Activated T-helper 9 cell treated with anti-CD3 and anti-CD28 coated beads, Interleukin-2, amount 50 U/mL, for 16 hours (primary cell): ENCODE measurements at places on chromosomes 7 and 10.

- no peak for DNase-seq
Observed at GRCh38 chr10:71213761-71214440, 1.5 kb downstream of the UNC5B start.

DNA sequence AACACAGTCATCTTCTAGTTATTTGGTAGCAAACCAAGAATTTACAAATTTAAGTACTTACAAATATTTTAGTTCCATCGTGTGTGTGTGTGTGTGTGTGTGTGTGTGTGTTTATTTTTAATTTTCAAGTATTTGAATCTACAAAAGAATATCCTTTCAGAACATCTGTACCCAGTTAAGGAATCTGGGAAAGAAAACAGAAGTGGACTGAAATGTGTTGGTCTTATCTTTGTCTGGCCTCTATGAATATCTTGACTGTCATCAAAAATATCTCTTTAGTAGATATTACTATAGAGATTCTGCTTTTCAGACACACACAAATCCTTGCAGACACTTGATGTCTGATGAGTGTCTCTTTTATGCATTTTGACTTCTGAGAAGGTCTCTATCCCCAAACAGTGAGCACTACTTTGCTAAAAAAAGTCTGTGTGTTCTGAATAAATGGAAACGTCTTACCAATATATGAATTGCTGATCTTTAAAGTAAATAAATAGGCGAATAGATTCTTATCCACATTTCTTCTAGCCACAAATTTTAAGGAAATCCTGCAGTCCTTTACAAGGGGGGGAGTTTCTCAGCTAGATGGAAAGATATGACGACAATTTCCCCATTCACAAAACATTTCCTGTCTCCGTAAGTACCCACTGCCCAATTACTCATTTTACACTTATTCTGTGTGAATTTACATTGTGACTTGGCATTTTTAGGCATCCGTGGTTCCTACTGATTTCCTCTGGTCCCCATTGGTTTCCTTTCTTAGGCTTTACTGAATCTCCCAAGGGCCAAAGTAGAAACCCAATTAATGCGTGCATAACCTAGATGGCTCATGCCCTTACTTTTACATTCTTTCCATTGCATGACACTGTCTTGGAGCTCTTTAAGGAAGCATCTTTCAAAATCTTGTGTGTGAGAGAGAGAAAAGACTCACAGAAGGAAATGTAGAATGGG lies 36.0 kb downstream of the NRCAM start:
- no peak for DNase-seq

DNA sequence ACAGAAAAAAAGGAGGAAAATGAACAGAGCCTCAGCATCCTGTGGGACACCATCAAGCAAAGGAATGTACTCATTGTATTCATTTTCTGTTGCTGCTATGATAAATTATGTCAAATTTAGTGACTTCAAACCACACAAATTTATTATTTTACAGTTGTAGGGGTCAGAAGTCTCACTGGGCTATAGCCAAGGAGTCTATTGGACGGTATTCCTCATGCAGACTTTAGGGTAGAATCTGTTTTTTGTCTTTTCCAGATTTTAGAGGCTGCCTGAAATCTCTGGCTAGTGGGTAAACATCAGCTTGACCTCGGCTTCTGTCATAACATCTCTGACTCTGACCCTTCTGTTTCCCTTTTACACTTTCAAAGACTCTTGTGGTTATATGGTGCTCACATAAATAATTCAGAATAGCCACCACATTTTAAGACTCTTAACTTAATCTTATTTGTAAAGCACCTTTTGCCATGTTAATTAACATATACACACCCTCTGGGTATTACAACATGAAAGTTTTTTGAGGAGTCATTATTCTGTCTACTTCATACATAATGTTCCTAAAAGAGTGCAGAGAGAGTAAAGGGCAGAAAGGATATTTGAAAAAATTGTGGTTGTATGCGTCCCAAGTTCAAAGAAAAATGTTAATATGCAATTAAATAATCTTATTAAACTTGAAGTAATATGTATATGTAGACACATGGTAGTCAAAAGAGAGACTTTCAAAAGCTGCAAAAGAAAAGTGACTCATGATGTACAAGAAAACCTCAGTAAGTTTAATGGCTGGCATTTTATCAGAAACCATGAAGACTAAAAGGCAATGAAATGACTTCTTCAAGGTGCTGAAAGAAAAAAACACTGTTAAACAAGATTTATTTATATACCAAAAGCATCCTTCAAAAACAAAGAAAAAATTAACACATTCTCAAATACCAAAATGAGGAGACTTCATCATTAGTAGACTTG lies 70.8 kb upstream of the MEOX2 start:
- DNase-seq = no peak

GRCh38 chr7:88771417-88771816 lies 11.9 kb downstream of the ZNF804B start:
- no peak for DNase-seq

DNA sequence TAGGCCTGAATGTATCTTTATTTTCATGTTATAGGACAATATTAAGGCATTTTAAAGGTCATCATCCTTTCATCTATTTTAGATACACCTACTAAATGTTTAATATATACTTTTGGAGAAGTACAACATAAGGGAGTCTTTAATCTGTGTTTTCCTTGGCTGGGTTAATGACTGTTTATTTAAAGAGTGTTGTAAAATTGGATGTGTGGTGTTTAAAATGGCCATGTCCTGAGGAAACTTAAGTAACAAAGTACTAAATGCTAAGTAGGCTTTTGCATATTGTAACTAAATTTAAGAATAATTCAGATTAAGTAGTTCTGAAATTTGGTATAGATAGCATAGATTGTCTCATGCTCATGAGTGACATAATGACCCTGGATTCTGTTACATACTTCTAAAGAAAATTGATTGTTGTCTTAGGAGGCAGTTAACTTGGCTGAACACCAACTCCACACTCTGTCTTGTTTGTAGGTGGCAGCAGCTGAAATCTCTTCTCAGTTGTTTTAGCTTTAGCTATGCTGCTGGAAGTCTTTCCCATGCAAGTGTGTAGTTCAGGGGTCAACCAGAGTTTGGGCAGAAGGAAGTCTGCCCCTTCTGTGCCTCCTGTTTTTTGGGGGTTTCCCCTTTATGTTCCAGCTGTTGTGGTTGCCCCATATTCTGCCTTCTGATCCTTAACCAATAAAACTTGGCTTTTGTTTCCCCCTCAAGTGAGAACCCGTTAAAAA lies 29.2 kb downstream of the DLD start:
- DNase-seq = no peak

GRCh38 chr7:134440067-134440466 lies 18.8 kb downstream of the AKR1B1 start:
- DNase-seq = no peak

GRCh38 chr7:127995156-127995880 lies 35.9 kb downstream of the LRRC4 start:
- no peak for DNase-seq

- DNase-seq = no peak
Observed at GRCh38 chr10:27723436-27723835, 22.2 kb downstream of the MKX start.

- DNase-seq = no peak
Observed at GRCh38 chr7:28748933-28749584, 209.1 kb downstream of the TRIL start.

- no peak for DNase-seq
Observed at GRCh38 chr7:75019800-75020199, 53.8 kb downstream of the RCC1L start.
